ENCODE measurements at places on chromosomes 5 and 9.

DNA sequence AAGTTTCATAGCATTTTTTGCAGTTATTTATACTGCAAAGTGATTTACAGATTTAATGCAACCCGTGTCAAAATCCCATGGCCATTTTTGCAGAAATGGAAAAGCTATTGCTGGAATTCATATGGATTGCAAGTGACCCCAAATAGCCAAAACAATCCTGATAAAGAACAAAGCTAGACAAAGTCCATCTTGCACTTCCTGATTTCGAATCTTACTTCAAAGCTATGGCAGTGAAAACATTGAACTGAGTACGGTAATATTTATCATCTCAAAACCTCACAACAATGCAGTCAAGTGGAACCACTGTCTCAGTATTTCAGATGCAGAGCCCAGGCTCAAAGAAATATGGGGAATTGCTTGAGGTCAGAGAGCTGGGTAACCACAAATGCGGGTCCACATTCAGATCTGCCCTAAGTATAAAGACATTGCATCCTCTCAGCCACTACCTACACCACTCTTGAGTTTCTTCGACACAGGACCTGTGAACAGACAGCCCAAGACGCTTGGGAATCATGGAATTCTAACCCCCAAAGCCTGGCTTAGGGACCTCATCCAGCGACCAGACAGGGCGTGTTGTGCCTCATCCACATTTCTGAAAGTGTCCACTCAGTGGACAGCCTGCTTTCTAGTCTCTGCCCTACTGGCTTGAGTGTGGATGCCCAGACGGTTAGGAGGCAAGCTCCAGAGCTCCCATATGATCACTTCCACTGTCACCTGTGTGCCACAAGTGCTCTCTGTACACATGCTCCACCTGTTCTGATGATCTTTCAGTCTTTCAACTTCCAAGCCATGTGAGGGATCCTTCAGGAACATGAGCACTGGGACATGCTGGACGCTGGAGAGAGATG, 39.3 kb upstream of the KCNIP1 start:
- no peak for DNase-seq

DNA sequence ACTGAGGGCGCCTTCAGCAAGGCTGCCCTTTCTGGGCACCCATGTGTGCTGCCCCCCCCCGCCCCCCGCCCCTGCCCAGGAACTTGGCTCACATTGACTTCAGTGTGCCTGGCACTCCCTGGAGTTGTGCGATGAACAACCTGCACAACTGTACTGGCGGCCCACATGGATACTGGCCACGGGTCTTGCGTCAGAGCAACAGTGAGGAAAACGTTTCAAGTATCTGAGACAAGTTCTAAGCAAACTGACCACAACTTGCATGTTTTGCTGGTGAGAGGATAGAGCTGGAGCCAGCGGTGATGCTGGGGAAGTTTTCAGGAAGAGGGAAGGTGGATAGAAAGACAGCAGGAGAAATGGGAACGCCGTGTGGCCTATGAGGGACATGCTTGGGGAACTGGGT, 45.4 kb downstream of the HABP4 start:
- DNase-seq = no peak

- no peak for DNase-seq
These were observed 72.4 kb upstream of the NTRK2 start for GRCh38 chr9:84597131-84597530.

- DNase-seq = no peak
These were observed 51.0 kb upstream of the IFNK start for GRCh38 chr9:27473111-27473529.

DNA sequence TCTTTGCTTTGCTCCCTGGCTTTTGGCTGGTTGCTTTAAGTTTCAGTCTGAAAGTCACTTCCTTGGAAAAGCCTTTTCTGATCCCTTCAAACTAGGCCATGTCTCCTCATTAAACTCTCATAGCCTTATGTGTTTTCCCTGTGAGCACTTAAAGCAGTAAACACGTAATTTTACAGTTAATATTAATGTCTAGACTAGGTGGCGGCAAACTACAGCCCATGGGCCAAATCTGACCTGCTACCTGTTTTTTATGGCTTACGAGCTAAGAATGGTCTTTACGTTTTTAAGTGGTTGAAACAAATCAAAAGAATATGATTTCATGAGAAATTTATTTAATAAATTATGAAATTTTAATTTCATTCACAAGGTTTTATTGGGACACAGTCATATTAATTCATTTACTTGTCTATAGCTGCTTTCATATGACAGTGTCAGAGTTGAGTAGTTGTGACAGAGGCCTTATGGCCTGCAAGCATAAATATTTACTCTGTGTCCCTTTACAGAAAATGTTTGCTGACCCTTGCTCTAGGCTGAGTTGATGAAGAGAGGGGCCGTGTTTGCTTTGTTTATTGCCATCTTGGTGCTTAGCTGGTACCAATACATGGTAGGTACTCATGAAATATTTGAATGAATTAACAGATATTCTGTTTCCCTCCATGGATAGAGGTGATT, 7.4 kb downstream of the SLC44A1 start:
- no peak for DNase-seq

- DNase-seq = no peak
These were observed 185.8 kb downstream of the CETN3 start for GRCh38 chr5:90223756-90224155.

DNA sequence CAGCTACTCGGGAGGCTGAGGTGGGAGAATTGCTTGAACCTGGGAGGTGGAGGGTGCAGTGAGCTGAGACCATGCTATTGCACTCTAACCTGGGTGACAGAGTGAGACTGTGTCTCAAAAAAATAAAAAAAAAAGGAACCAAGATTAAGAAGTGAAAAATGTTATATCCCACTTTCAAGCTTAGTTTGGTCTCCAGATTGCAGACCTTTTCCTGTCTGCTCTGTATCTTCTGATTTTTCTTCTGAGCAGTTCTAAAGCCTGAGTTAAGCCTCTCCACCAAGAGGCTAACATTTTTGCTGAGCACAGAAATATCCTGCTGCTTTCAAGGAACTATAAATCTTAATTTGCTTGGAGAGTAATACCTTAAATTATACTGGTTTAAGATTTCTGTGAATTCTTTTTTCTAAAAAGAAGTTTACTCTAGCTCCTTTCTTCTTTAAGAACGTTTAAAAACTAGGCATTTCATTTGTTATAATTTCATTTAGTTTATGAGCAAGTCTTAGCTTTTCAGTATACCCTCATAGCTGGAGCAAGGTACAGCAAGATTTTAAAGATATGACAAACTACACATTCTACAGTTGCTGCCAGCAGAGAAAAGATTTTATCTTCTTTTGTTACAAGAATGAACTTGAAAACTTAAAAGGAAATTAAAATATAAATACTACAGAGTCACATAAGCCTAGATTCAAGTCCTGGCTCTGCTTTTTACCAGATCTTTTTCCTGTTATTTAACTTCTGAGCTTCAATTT, 55.0 kb downstream of the GARNL3 start:
- no peak for DNase-seq

DNA sequence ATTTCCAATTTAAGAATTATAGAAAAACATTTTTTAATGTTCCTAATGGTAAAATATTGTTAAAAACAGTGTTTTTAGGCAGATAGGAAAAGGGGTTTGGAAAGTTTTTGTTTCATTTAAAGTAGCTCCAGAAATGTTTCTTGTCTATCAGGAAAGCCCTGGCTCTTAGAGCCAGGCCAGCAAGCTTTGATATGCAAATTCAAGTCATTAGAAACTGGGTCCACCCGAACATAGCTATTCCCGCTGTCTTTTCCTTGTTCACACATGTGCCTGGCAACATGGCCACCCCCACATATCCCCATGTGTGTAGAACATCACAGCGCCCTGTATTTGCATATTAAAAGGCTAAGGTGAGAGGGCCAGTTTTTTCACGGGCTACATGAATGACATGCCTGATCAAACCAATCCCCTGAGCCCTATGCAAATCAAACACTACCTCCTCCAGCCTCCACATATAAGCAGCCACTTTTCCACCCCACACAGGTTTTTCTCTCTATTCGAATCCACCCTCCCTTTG, 925.3 kb upstream of the CDH10 start:
- DNase-seq = no peak

DNA sequence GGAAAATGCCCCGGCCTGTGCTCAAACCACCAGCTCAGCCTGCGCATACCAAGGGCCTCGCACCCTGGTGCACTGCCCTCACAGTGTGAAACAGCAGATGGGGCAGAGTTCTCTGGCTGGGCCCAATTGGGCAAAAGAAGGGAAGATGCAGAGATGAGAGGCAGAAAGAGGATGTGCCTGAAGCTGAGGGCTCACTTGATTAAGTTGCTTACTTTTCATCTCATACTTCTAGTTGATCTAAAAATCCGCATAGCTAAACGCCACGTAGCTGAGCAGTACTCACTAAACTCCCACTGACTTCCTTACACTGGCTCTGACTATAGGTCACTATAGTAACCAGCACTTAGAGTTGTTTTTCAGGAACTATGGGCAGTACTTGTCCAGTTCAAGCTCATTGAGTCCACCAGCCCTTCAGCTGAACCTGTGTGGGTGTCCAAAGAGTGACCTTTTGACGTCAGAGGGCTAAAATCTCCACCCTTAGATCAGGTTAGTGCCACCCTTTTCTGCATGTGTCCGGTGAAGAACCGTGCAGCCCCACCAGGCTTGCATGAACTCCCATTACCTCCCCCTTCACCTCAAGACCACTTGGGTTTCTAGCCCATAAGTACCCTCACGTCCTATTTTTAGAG, 215.2 kb downstream of the AUH start:
- DNase-seq = no peak

DNA sequence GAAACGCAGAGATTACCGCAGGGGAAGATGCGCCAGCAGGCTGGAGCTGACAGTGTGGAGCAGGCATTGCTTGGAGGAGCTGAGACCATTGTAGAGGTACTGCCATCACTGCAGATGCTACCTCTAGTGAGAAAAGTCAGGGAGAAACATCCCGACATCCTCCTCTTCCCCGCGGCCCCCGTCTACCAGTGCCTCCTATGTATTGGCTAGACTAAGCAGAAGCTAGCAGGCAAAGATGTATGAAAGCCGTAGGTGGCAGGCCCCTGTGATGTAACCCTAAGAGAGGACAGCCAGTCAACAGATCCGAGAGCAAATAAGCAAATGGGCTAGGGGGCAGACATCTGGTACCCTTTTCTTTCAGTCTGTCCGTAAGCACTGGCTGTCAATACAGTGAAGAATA, 115.5 kb upstream of the ACTBL2 start:
- no peak for DNase-seq

DNA sequence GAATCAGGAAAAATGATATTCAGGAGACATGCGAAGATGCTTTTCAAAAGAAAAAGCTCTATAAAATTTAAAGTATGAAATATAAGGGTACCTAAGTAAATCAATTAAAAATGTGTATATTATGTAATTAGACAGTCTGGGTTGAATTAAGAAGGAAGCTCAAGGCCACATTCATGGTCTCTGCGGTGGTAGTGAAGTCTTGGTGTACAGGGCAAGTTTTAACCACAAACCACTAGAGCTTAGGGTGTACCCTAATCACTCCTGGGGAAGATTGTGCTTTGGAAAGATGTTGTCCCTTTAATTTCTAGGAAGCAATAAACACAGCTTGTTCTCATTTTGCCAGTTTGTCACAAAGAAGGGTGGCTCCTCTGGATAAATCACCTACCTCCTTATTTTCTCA, 287.2 kb upstream of the ZNF608 start:
- DNase-seq = no peak

GRCh38 chr9:108351571-108351970, 504.2 kb downstream of the ACTL7B start:
- DNase-seq = no peak

GRCh38 chr5:109163336-109163735, 246.4 kb downstream of the PJA2 start:
- DNase-seq = no peak

GRCh38 chr9:4301971-4302427, 2.1 kb upstream of the GLIS3 start:
- no peak for DNase-seq

- DNase-seq = no peak
These were observed 384.1 kb downstream of the EBF1 start for GRCh38 chr5:158715592-158715991.

DNA sequence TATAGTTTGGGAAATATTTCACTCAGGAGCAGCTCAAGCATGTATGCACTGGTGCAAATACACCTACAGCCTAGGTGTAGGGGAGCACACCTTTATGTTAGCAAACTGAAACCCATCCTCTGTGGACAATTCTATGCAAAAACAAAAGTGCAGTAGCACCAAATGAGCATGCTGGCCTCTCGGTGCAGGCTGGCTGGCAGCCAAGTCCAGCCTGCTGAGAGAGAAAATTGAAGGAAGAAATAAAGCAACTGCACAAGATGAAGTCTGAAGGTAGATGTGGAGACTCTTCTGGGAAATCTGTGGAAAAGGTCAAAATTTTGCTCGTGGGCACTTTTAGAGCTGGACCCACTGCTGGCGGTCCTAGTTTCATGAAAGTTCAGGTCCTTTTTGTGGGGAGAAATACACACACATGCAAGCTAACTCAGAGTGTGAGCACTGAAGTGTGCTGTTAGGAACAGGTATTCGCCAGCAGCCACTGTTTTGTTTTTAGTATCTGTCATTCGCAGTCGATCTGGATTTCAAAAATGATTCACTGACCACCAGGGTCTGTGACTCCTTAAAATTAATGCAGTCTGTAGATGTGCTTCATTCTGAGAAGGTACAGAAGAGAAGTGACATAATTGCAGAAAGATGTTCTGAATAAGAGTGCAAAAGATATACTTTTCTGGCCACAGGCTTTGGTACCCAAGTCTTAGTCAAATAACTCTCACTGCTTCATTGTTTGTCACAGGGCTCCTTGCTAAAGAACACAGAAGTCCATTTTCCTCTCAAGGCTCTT, 281.7 kb downstream of the PARP8 start:
- no peak for DNase-seq

DNA sequence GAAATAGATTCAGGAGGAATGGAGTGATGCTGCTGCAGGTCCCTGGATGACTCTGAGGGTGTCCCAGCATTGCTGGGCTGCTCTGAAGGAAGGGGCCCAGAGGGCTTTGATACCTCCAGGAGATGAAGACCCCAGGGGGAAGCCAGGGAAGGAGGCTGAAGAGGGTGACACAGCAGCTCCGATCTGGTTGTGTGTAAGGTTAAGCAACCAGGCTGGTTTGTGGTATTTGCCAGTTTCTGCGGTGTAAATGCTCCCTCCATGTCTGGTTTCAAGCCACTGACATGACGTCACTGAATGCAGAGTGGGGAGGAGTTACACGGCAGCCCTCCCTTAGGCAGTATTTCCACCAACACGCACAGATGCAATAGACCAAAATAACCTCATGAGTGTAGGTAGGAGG, 40.0 kb upstream of the ORM1 start:
- DNase-seq = no peak

Data from stimulated activated CD4-positive, alpha-beta T cell treated with anti-CD3 and anti-CD28 coated beads, Interleukin-15, amount 100 ng/mL, for 1 hour (primary cell).